ENCODE measurements at places on chromosomes 7 and 10.
A peak's percentile ranks its signal among the peaks of the same experiment; 100 is the strongest.

- DNase-seq = no peak
These were observed 162.3 kb downstream of the ITGB1 start for GRCh38 chr10:32795598-32796183.

DNA sequence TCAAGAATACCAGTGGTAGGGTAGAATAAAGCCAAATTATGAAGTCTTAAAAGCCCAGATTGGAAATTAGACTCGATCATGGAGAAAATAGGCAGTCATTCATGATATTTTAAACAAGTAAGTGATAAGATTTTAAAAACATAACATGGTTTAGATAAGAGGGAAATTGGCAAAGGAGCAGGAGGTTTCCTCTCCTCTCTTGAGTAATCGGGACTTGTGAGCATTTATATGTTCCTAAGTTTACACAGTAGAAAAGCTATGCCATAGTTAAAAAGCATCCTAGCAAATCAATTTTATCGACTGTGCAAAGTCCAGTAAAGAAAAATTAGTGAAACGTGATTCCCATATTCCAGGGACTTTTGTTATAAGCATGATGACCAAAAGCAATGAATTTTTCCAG is 313.2 kb downstream of the AHR start:
- DNase-seq = no peak

GRCh38 chr7:2247141-2247995 is 5.3 kb downstream of the NUDT1 start:
- DNase-seq = peak; percentile 61

- no peak for DNase-seq
These were observed 1.2 kb upstream of the OR2F1 start for GRCh38 chr7:143953421-143953820.

GRCh38 chr10:113291413-113291812 is 261.4 kb upstream of the HABP2 start:
- DNase-seq = no peak

DNA sequence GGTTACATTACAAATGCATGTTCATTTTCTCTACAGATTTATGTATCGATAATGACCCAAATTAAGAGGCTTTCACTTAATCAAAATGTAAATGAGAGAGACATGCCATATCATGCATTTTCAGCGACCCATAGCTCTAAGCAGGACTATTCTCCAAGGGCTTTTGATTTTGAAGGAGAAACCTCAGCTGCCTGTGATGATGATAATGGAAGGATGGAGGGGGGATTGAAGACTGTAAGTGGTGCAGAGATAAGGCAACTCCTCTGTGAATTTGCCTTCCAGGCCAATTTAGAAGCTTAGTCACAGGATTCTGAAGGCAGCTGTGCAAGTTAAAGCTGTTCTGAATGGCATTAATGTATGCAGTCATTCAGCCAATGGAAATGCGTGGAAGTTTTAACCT is 8.3 kb downstream of the VSTM2A start:
- DNase-seq = no peak

DNA sequence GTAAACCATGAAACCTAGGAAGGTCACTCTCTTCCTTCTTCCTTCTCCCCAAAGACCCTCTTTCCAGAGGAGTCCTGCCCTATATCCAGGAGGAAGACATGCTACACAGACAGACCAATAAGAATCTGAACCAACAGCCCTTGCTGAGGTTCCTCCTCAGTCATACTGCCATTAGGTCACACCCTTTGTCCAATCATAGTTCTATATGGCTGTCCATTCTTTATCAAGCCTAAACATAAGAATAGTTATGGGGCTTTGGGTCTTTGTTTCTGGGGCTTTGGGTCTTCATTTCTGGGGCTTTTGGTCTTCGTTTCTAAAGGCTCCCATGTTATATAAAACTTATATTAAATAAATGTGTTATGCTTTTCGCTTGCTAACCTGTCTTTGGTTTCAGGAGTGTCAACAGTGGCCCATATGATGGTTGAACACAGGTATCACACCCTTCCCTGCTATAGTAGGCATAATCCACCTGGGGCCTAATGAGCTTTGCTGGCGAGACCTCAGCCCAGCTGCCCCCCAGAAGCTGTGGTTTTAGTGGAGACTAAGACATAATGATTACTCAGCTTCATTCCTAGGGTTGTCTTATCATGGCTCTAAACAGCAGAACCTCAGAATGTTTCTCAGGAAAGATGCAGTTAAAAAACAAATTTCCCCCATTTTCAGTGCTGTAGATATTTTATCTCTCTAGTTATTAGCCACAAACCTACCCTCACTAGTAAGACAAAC is 91.6 kb downstream of the ELMO1 start:
- DNase-seq = no peak

DNA sequence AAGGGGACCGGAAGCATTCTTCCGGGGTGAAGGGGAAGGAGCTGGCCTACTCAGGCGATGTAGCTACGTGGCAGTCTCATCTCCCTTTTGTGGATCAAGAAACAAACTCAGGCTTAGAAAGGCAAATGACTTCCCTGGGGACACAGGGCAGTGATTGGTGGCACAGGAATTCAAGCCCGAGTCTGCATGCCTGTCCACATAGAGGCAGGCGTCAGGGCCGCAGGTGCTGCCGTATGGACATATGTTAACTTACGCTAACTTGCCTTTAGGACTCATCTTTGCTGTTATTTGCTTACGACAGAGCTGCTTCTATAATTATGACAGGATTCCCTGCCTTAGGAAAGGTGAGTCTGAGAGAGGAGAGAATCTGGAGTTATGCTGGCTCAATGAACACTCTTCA is 42.3 kb upstream of the KLF6 start:
- DNase-seq = no peak

DNA sequence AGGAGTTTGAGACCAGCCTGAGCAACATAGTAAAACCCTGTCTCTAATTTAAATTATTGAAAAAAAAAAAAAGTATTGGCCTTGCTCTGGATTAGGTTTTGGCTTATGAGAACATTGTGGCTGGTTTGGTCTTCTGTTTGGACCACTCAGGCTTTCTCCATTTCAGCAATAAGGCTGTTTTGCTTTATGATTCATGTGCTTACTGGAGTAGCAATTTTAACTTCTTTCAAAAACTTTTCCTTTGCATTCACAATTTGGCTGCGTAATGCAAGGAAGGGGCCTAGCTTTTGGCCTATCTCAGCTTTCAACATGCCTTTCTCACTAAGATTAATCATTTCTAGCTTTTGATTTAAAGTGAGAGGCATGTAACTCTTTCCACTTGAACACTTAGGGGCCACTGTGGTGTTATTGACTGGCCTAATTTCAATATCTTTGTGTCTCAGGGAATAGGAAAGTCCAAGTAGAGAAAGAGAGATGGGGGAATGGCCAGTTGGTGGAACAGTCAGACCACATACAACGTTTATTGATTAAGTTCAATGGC is 38.0 kb upstream of the SRPK2 start:
- no peak for DNase-seq

DNA sequence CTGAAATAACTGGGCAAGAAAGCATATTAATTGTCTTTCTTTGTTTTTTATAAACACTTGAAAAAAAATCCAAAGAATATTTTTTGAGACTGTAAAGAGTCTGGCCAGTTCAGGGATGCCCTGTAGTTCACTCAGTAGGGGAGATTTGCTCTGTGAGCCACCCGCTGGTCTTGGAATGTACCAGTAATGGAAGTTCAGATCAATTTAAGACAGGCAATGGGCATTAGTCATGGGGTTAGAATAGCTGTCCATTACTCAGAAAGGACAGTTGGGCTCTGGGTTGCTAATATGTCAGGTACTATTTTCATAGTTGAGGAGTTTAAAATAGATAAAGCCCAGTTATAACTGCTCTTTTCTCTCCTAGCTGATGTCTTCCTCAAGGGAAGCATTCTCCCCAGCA is 38.7 kb downstream of the A1CF start:
- no peak for DNase-seq
